NCI-H69 (cell line): ENCODE measurements at places on chromosomes 1 and 21.

- DNase-seq: no peak
Observed at GRCh38 chr21:29304597-29304996, 5.9 kb downstream of the BACH1 start.

DNA sequence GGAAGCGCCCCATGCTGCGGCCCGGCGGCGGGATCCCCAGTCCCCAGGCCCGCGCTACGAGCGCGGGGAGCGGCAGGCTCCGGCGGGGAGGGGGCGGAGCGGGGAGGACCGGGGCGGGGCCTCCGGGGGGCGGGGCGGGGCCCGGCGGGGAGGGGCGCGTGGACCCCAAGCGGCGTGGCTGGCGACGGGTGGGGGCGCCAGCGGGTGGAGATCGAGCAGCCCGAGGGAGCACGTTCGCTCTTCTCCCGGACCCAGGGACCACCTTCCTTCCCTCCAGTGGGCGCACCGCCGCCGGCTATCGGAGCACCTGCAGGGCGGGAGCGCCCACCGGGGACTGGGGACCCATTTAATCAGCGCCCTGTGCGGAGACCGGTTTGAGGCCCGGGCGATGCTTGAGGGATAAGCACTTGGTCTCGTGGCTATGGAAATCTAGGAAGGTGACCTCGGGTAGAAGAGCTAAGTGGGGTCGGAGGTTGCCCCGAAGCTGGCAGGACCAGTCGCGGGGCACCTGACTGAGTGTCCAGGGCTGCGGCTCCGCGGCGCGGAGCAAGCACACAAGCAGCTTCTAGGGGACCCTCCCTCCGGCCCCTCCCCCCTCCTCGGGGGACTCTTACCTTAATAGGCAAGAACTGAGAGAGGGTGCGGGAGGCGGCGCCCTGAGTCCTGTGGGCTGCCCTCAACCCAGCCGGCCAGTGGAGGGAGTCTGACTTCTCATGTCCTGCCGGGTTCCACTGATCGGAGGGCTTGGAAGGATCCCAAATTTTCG is at the start of gene TSPAN2:
Gene TSPAN2 (minus strand): TSS at position 84 of the 766 bp plus-strand sequence. CDS start 71 bp downstream, at position 13.
- no peak for DNase-seq

DNA sequence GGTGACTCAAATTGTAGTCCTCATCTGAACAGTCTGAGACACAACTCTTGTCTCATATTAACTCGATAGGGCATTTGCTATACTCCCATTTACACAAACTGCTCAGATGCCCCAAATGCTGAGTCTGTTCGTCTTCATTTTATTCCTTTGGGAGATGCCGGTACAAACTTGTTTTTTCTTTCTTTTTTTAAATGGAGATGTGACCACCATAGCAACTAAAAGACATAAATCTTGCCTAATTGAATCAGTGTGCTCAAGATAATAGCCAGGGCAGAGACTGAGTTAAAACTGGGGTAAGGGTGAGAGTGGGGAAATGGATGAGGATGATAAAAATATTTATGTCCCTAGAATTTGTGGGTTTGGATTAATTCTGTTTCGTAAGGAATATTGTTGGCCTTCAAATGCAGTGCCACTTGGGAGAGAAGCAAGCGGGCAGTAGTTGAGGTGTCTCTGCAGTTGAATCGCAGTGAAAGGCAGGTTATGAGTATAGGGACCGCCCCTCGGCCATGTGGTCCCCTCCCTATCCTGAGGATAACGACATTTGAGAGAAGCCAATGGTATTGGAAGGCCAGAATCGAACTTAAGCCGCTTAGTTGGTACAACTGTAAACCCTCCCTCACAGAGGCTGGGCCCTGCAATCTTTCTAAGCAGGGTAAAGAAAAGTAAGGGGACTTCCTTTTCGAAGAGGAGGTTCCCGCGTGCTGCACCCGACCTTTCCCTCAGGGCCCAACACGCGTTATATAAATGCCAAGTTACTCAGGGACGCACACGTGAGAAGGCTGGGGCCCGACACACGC is 859 bp upstream of the LRRC8B start:
- peak; percentile 86 for DNase-seq

GRCh38 chr1:172531412-172532182 is 1.4 kb upstream of the SUCO start:
- DNase-seq: no peak

GRCh38 chr21:34338226-34338625 is 25.6 kb upstream of the KCNE2 start:
- no peak for DNase-seq

DNA sequence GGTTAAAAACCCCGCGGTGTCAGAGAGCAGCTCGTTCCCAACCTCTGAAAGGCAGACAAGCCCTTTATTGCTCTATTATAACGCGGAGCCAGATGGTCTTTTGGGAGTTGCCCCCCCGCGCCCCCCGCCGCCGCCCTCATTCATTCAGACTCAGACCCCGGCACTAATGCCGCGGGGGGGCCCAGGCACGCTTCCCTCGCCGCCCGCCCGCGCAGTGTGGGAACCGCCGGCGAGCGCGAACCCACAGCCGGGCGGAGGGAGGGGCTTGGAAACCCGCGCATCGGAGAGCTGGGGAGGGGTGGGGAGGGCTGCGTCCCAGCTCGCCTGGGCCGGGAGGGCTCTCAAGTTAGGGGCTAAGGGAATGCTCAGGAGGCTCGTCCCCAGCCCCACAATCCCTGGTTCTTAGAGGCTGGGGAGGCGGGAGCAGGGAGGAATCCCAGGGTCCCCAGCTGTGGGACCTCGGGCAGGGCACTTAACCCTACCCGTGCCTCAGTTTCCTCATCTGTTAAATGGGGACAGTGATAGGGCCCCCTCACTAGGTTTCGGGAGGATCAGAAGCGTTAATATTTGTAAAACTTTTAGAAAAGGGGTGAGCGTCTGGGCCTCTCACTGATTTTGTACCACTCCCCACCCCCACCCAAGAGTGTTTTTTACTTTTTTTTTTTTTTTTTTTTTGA is 10.9 kb upstream of the HES5 start:
- peak; percentile 72 for DNase-seq

- DNase-seq: no peak
Observed at GRCh38 chr1:230464671-230465070, 38.5 kb upstream of the PGBD5 start.

DNA sequence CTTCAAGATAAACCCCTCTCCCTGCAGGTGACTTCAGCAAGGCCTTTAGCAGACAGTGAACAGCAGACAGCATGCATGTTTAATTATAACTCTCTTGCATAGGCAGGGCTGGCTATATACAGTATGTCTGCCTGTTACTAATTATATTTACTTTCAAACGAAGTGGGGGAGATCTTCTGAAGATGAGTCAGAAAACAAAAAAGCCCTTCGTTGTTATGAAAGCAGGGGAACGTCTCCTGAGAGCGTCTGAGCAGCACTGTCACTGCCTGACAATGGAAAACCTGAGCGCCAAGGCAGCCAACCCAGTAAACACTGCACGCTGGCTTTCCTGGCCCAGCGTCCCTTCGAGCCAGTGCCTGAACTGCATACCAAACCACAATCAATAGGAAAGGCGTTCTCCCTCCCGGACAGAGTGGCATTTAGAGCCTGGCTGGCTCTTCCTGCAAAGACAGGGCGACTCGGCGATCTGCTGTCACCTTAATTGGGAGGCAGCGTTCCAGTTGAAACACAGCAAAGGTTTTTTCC is 54.1 kb downstream of the TOMM20 start:
- peak; percentile 98 for DNase-seq

- no peak for DNase-seq
Observed at GRCh38 chr1:8365661-8366362, 47.9 kb downstream of the SLC45A1 start.

DNA sequence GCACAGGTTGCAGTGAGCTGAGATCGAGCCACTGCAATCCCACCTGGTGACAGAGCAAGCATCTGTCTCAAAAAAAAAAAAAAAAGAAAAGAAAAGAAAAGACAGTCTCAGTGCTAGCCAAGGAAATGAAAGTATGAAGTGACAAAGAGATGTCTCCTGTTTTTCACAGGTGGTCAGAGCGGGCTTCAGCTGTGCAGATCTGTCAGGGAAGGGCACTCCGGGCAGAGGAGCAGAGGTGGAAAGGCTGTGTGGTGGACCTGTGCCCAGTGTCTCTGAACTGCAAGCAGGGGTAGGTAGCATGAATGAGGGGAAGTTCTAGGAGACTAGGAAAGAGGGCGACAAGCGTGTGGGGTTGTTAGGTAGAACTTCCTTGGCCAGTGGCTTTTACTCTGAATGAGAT is 67.5 kb downstream of the CD247 start:
- no peak for DNase-seq

DNA sequence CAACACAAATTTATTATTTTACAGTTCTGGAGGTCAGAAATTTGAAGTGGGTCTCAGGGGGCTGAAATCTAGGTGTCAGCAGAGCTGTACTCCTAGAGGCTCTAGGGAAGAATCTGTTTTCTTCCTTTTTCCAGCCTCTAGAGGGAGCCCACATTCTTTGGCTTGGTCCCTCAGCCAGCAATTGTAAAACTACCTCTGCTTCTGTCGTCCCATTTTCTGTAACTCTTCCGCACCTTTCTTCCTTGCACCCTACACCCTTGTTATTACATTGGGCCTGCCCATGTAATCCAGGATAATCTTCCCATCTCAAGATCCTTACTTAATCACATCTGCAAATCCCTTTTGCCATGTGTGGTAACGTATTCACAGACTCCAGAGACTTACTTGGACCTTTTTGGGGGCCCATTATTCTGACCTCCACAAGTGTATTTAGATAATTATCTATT is 24.8 kb upstream of the THEM4 start:
- peak; percentile 76 for DNase-seq

DNA sequence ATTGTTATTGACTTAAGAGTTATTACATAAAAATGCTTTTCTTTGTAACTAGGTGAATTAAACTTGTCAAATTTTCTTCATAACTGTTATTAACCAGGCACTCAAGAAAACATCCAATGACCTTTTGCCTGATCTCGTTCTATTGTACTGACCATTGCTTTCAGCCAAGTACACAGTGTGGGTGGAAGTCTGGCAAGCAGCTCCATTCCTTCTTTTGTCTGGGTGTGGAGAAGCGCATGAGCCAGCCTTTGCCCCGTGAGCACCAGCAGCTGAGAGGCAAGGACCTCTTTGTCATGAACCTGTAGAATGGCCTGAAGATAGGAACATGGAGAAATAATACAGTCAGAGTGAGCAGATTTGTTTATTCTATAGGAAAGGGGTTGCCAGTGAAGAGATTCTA is 57.5 kb downstream of the IARS2 start:
- no peak for DNase-seq

- DNase-seq: peak; percentile 80
Observed at GRCh38 chr1:95013950-95014574, 58.7 kb downstream of the ALG14 start.

GRCh38 chr1:58745666-58746065 is 38.2 kb downstream of the JUN start:
- peak; percentile 6 for DNase-seq

DNA sequence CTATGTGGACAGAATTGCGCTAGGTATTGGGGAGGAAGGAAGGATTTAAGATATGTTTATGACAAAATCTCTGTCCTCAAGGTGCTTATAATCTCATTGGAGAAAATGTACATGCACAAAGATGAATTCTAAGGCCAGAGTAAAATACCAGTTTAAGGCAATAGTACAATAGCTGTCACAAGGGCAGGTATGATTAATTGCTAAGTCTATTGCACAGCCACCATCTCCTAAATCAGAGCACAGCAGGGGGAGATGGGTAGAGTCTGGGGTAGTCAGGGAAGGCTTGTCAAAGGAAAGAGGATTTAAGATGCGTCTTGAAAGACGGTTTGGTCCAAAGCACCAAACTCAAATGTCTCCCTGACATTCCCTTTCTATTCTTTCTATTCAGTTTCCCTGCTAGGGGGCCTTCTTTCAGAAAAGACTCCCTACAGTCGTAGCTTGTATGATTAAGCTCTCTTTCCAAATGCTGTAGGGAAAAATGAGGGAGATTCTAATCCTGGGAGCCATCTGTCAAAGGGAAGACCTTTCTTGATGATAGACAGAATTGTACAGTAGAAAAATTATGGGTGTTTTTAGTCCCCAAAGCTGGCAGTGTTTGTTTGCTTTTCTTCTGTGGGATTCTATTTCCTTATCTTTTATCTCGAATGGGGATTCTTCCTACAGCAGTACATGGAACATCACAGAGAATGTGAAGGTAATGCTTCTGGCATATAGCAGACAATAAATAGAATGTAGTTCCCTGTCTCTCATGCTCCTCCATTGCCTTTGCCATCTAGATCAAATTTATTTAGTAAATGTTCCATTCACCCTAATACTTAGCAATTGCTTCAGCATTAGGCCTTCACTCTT is 107.6 kb upstream of the NFIA start:
- DNase-seq: peak; percentile 81

DNA sequence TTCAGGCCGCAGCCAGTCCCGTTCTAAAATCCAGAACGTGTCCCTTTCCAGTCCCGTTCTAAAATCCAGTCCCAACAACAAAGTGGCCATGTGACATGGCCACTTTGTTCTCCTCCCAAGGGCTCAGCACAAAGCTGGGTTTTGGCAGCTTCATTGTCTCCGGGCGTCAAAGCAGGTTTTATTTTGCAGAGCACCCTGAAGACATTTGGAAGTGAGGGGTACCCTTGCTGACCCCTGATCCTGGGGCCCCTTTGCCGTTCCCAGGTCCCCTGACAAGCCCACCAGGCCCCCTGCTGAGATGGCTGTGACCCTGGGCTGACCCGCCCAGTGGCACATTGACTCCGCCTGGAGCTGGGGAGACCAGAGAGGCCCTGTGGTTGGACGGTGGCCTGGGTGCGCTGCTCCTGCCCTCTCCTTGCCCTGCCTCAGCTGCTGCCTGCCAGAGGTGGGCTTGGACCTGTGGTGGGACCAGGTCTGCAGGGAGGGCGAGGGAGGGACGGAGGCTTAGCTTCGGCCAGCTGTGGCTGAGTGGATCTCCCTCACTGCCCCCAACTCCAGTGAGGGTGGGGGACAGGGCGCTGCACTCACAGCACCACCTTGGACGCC is 4.3 kb downstream of the PFKL start:
- no peak for DNase-seq

DNA sequence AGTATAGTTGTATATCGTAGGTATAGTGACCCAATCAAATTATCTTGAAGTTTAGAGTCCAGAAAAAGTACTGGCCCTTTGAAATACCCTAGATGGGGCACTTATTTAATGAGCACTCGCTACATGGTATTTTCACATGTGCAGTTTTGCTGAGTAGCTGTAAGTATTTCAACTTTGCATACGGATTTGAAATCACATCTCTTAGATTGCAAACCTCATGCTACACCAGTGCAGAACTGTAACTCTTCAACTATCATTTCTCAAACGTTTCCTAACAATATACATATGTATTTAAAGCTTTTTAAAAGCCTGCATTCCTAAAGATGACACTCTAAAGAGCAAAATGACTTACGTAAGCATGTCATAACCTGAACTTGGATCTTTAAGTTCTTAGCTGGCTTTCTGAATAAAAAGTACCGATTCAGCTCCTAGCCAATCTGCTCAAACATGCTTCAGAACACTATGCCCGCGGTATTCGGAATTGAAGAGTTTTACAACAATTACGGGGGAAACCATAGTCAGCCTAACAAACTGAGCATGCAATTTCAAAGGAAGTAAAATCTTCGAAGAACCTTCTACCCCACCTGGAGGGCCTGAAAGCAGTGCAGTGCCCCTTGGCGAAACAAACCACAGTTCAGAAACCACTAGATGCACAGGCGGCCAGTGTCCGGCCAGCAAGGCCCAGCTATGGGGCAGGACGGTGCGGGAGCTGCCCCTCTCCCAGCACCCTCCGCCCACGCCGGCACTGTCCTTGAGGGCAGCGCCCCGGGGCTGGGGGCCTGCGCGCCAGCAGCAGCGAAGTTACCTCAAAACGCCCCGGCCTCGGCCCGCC is 863 bp downstream of the FH start:
- DNase-seq: peak; percentile 64
